ENCODE measurements at places on chromosomes 3 and 15.

DNA sequence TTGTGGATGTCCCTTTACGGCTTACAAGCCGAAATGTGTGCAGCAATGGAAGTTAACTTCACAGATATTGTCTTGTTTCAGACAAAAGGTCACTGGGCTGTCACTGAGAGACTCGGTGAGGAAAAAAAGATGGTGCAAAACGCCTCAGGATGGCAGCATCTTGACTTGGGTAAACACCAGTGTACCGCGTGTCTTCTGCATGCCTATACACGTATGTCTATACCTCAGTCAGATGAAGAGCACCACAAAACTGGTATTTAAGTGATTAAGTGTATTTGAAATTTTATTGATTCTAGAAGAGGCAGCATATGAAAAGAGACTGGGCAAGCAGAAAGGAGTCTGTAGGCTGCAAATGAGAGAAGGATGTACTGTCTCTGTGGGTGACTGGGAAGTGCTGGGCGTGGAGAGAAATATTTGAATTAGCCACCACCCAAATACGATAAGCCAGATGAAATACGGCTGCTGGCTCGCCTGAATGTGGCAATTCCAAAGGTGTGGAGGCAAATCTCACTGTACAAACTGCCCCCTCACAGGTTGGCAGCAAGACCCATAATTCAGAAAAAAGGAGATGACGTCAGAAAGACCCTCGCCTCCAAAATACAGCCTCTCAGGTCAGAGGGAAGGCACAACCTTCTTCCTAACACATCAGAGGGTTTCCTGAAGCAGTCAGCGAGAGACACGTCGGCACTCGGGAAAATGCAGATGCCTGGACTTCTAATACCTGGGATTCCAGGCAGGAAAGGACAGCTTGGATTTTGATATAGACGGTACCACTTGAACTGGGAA is 53.4 kb upstream of the NEO1 start:
- DNase-seq = no peak

GRCh38 chr3:188900421-188900951 is 271.3 kb upstream of the TPRG1 start:
- DNase-seq = no peak

DNA sequence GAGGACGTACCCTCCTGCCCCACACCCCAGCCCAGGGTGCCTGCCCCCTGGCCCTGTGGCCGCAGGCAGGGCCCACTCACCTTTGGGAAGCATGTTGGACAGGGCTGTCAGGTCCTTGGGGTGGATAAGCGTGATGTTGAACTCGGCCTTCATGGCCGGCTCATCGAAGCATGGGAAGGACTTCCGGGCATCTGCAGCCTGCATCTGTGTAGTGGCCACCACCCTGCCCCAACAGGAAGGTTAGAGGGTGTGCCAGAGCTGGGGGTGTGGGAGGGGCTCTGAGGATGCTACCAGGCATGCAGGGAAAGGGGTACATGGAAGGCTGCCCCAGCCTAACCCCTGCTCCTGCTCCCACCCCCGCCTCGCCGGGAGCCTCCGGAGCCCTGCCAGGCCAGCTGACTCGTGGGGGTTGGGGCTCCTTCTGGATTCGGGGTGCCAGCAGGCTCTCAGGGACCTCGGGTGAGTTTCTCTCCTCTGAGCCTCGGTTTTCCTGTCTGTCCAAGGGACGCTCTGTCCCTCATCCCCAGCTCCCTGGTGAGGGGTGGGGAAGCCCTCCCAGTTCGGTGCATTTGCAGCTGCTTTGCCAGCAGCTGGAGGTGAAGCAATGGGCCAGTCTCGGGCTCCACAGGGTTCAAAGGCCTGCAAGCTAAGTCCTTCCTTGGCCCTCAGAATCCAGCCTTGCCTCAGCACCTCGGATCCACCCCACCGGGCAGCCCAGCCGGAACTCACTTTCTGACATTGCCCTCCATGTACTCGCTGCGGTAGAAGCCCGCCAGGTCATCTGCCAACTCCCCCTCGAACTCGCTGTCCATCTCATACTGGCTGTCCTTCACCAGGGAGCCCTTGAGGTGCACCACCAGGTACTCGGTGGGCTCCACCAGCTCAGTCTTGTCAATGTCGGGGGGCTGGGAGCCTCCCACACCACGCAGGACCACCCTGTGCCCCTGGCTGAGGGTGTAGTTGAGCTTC is 9.1 kb downstream of the ANPEP start:
- no peak for DNase-seq

- no peak for DNase-seq
Observed at GRCh38 chr3:127113571-127113891, 79.4 kb upstream of the PRR23E start.
